ENCODE measurements at places on chromosomes 7 and 10. TPM values are rescaled to one million over a fixed set of nuclear protein-coding genes. Genes with fewer than 3 reads are reported as not detected.

LIPJ gene
- not detected for total RNA-seq

DNA sequence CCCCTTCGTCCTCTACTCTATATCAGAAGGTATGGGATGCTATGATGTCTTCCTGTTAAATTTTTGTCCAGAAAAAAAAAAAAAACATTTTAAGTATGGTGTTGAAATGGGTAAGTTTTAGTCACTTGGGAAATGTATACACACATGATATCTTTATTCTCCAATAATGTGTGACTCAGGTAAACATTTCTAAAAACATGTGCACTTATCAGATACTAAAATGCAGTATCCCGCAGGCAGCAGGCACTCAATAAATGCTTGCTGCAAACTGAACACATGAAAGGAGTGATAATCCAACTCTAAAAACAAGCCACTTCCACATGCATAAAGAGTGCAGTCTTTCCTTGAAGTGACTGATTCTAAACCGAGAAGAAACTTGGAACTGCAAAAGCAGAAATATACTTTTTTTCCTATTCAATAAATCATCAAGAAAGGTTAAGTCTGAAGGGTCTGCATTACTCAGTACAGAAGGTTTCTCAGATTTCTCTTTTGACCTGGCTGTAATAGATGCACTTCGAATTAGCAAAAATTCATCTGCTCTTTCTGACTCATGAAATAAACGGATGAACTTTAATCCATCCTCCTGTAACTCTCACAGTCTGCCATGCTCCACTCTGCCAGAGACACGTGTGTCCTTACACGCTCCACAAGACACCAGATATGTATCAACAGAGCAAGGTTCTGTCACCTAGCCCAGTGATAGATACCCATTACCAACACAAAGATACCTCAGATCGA, 84.0 kb downstream of the HIPK2 start:
- no peaks in the 10 kb centered on the region for H3K36me3 ChIP-seq
- H3K27me3 ChIP-seq = no peaks in the 10 kb centered on the region
- H3K4me1 ChIP-seq = peaks cover 8% of the 10 kb centered on the region
- no peak for DNase-seq
- H3K4me3 ChIP-seq = no peak overlapping the region

GRCh38 chr7:103423467-103424179, 22.4 kb downstream of the SLC26A5 start:
- DNase-seq = no peak
- H3K27ac ChIP-seq = no peak overlapping the region
- H3K36me3 ChIP-seq = no peaks in the 10 kb centered on the region
- no peaks in the 10 kb centered on the region for H3K4me1 ChIP-seq
- H3K4me3 ChIP-seq = no peak overlapping the region

CHN2 gene
- total RNA-seq = 20.7 TPM

- DNase-seq = no peak
- no peaks in the 10 kb centered on the region for H3K4me1 ChIP-seq
- no peak overlapping the region for H3K27ac ChIP-seq
These were observed 502.7 kb upstream of the PODXL start for GRCh38 chr7:132059141-132059540.

ADARB2 gene
- 0.13 TPM for total RNA-seq

KCND2 gene
- 2.6 TPM for total RNA-seq

DNA sequence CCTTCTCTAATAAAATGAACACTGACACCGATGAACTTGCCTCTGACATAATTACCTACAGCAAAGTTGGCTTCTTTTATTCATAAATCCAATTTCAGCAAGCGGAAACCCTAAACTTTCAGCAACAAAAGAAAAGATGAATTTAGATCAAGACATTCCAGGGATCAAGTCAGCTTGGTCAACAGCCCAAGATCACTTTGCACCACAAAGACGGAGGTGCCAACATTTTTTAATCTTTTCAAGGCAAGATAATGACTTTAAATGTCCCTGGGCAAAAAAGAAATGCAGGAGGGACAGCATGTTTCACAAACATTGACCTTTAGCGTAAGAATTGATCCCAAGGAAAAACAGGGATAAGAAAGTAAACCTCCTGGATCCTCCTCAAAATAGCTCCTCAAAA, 636.9 kb downstream of the PARD3 start:
- peaks cover 7% of the 10 kb centered on the region for H3K4me1 ChIP-seq
- no peak for DNase-seq
- no peak overlapping the region for H3K4me3 ChIP-seq

DNA sequence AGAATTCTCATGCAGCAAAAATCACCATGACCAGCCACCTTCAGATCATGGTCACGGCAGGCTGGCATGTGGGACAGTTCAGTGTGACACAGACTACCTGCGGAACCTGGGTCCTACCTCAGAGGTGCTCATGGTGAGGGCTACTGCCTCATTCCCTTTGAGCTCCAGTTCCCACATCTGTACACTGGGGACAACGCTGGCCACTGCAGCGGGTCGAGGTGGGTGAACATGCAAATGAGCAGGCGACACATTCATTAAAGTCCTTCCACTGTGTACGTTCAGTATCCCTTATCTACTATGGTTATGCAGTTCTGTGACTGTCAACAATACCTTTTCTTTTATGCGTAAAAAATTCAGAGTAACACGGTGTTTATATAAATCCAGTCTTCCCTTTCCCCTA, 218.7 kb upstream of the AOAH start:
- DNase-seq = no peak
- H3K4me3 ChIP-seq = no peak overlapping the region
- H3K4me1 ChIP-seq = peaks cover 11% of the 10 kb centered on the region
- H3K36me3 ChIP-seq = no peaks in the 10 kb centered on the region

Measured in hepatocyte (in vitro differentiated cells).